Stimulated activated CD4-positive, alpha-beta T cell treated with anti-CD3 and anti-CD28 coated beads, TNF-alpha, amount 100 ng/mL, for 1 hour (primary cell): ENCODE measurements at places on chromosomes 12 and 14.

GRCh38 chr14:69812711-69813110 lies 15.7 kb upstream of the SLC10A1 start:
- DNase-seq: no peak

DNA sequence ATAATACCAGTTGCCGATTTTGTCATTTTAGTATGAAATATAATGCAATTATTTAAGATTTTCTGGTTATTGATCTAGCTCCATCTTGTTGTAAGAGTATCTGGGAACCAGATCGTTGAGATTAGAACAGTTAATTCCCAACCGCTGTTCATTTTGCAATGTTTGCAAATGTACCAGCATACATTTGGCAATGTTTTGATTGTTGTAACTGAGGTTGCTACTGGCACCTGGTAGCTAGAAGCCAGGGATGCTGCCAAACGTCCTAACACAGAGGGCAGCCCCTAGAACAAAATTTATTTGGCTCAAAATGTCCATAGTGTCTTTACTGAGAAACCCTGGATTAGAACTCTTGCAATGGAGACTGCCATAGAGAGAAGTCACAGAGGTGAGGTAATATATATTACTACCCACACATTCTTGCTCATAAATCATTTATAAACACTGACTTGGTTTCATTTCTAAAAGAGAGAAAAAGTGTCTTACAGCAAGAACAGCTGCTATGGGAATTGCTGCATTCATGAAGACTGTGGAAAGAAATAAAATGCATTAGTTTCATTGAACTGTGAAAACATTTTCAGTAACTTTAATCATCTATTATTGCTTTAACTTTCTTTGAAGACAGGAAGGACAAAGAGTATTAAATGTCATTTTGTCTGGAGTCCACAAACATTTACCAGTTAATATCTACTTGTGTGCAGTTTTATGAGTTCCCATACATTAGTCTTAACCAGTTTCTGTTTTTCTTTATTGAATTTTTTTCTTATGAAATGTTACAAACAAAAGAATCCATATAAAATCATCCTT lies 46.2 kb downstream of the ABCC9 start:
- no peak for DNase-seq

- DNase-seq: no peak
Measured at GRCh38 chr12:40226705-40227104, 1.9 kb downstream of the LRRK2 start.

DNA sequence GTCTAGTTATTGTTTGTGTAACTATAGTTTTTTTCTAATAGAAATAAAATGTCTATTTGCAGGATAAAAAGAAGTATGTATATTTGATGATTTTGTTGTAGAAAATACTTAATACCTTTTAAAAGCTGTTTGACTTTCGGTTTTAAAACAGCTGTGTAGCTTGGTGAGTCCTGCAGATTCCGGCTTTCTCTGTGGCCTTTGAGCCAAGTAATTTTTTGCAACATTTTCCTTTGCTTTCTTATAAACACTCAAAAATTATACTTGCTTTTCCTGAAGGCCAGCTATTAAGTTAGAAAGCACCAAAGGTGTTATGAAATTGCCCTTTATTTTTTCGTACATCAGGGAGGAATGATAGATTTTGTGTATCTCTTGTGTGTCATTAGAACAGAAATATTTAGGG lies 63.6 kb downstream of the CRADD start:
- no peak for DNase-seq

DNA sequence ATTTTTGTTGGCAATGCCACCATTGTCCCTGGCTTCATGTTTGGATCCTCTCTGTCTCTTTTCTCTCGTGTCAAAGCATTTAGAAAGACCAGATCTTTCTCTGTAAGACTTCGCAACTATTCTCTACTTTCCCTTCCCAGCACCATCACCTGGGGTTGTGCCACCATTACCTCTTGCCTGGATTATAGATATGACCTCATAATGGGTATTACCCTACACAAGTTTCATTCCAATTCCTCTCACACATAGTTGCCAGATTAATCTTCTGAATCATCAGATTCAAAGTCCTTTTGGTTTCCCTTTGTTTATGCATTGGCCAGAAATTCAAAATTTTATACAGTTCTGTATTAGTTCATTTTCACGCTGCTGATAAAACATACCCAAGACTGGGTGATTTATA lies 27.2 kb upstream of the DHRS2 start:
- no peak for DNase-seq

DNA sequence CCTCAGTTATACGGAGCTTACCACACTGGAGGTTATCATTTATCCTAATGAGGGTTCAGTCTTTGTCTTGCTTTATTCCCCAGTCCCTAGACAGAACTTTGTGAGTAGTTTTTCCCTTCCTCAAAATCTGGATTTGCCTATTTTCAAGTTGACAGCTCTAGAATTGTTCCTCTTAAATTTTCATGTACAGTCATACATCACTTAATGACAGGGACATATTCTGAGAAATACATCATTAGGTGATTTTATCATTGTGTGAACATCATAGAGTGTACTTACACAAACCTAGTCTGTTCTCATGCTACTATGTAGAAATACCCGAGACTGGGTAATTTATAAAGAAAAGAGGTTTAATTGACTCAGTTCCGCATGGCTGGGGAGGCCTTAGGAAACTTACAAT lies 3.1 kb downstream of the PRKAB1 start:
- no peak for DNase-seq

DNA sequence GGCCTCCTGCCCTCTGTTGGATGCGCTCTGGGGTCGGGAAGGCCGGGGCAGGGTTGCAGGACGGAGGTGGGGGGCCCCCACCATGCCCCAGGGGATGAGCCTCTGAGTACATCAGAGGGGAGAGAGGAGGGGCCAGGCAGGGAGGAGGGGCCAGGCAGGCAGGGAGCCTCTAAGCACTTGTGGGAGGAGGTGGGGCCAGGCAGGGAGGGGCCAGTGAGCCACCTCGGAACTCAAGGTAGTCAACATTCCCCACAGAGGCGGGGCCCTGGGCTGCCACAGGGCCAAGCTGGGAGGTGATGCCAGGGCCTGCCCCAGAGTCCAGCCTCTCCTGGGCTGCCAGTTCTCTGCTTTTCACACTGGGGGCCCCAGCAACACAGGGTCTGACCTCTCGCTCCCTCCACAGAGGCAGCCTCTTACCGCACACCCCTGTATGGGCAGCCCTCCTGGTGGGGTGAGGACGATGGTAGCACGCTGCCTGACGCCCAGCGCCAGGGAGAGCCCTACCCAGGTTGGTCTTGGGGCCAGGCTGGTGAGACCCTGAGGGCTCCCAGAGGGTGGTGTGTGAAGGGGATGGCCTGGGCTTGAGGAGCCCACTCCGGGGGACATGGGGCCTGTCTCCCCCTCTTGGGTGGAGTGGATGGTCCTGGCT lies 17.4 kb downstream of the CEP170B start:
- no peak for DNase-seq

- DNase-seq: no peak
Measured at GRCh38 chr14:59895721-59896120, 24.2 kb upstream of the LRRC9 start.

- DNase-seq: no peak
Measured at GRCh38 chr14:75715926-75716780, 55.1 kb downstream of the TTLL5 start.

GRCh38 chr14:67487937-67488893 lies at the start of gene TMEM229B:
Gene TMEM229B (minus strand): TSS chr14:67488721. CDS start chr14:67473923, 14,798 bp downstream.
- DNase-seq: peak; percentile 52

DNA sequence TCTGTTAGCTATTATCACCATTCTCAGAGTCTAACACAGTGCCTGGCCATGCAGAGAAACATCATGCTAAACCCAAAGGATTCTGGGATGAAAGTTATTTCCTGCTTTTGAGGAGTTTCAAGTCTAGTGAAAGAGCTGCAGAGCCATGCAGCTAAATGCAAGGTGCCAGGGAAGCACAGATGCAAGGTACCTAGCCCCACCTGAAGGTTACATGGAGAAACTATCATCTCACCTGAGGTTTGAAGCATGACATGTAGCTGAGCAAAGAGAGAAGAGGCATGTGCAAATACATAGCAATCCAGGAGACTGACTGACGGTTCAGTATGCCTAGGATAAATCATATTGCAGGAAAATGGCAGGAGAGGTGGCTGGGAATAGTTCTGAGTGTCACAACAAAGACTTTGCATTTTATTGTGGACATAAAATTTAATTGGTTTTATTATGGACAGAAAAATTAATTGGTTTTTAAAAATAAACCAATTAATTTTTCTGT lies 170.4 kb downstream of the PRKD1 start:
- no peak for DNase-seq

DNA sequence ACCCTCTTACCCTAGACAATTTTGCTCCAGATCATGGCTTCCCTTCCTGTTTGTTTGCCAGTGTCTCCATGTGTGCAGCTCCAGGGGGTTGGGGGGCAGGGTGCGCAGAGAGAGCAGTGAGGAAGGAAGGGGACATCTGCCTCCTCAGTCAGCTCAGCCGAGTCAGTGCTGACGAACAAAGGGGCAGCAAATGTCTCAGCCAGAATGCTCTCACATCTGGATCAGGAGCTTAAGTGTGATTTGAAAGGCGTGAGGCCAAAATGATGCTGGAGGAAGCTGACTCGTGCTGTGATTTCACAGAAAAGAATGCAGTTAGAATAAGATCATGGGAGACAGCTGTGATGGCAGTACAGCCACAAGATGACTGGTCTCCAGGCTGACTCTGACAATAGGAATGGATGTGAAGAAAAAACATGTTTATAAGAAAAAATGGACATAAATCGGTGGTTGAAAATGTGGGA lies 27.1 kb upstream of the CDK17 start:
- DNase-seq: no peak

GRCh38 chr12:75814851-75815754 lies 216.5 kb downstream of the PHLDA1 start:
- DNase-seq: no peak

DNA sequence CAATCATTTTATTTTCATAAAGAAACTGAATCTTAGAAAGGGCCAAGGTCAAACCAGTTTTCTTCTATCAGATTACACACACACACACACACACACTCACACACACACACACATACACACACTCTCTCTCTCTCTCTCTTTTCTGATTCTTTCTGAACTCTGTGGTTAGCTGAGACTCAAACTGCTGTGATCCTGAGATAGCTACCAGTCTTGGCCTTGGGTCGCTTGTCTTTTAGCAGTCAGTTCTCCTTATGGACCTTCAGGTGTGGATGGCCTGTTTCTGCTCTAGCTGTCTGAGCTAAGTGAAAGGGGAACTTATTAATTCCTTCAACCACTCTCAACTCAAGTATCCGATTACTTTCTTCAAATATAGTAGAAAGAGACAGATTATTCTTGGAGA lies 145.1 kb downstream of the GRIP1 start:
- DNase-seq: no peak

- no peak for DNase-seq
Measured at GRCh38 chr12:46430340-46430948, 57.9 kb upstream of the SLC38A2 start.

GRCh38 chr14:92093320-92093719 lies 13.1 kb downstream of the ATXN3 start:
- DNase-seq: no peak

GRCh38 chr12:16622338-16622737 lies 16.4 kb upstream of the LMO3 start:
- DNase-seq: no peak

DNA sequence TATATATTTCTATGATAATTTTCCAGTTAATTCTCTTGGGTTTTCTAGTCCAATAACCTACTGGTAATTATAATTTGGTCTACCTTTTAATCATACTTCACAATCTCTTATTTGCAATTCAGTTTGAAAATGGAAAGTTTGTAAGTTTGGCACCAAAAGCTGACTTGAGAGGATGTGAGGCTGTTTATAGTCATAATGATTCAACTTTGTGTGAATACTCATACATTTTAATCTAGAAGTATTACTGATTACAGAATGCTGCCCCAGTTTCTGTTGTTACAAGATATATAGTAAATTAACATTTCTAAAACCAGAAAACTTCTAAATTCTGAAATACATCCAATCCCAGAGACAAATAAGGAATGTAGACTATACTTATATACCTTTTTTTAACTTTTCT lies 158.2 kb downstream of the SLC38A4 start:
- DNase-seq: no peak

- no peak for DNase-seq
Measured at GRCh38 chr12:95204141-95204866, 13.0 kb downstream of the FGD6 start.

- DNase-seq: no peak
Measured at GRCh38 chr14:93033084-93033982, 82.4 kb downstream of the ITPK1 start.

GRCh38 chr12:42732908-42733411 lies 143.4 kb upstream of the PRICKLE1 start:
- DNase-seq: no peak

DNA sequence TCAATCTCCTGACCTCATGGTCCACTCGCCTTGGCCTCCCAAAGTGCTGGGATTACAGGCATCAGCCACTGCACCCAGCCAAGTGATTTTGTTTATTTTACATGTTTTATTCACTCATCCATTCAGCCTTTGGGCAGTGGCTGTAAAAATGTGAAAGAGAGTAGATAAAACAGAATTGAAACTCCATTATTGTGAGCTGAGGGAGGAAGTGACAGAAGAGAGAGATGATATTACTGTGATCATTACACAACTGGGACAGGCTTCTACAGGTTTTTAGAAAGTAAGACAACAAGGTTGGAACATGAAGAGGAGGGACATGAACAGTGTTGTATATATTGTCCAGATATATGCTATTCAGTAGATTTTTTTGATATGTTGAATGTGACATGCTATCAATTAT lies 25.0 kb downstream of the CREBL2 start:
- DNase-seq: no peak

- DNase-seq: no peak
Measured at GRCh38 chr14:67446371-67447032, 34.5 kb upstream of the PLEK2 start.

DNA sequence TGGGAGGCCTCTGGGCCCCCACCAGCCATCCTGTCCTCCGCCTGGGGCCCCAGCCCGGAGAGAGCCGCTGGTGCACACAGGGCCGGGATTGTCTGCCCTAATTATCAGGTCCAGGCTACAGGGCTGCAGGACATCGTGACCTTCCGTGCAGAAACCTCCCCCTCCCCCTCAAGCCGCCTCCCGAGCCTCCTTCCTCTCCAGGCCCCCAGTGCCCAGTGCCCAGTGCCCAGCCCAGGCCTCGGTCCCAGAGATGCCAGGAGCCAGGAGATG lies 729 bp upstream of the GAPDH start:
- no peak for DNase-seq

GRCh38 chr12:122411537-122411936 lies 10.9 kb downstream of the CLIP1 start:
- no peak for DNase-seq

DNA sequence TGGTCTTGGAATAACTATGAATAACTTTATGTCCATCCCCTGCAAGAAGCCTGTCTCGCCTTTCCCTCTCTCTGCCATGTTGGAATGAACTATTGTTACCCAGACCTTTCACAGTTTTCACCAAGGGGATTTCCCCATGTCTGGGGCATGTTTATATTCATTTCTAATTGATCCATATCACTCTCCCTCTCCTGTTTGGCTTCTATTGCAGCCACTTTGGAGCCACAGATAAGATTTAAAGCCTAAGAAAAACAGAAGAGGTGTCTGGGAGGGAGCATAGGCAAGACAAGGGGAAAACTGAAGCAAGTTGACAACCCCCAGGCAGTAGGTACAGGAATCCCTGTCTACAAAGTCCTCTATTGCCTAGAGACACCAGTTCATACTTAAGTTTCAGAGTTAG lies 41.0 kb upstream of the FOXJ2 start:
- no peak for DNase-seq
